Suppressor macrophage (primary cell): ENCODE measurements at places on chromosomes 11 and 22.

GRCh38 chr11:27291302-27291889, 71.6 kb downstream of the CCDC34 start:
- no peak for DNase-seq

GRCh38 chr11:62419943-62420342, 1.1 kb downstream of the SCGB1A1 start:
- DNase-seq: no peak

- no peak for DNase-seq
These were observed 35.4 kb upstream of the GRK2 start for GRCh38 chr11:67230886-67231285.

DNA sequence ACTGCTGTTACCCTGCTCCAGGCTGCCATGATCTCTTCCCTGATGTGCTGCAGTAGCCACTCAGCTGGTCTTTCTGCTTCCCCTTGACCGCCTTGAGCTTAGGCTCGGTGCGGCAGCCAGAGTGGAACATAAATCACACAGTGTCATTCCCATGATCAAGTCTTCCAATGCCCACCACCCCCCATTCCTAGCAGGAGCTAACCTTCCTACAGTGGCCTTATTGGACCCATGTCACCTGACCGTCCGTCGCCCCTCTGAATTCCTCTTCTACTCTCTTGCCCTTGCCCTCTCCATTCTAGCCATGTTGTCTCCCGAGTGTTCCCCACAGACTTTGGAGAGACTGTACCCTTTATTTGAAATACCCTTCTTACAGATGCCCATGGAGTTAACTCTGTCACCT, 43.4 kb downstream of the OTOG start:
- no peak for DNase-seq

GRCh38 chr22:40671369-40671768, 7.9 kb upstream of the MCHR1 start:
- DNase-seq: no peak

- DNase-seq: peak; percentile 9
These were observed 23.7 kb upstream of the SLC36A4 start for GRCh38 chr11:93221539-93221938.

- no peak for DNase-seq
These were observed 13.6 kb downstream of the PNPLA5 start for GRCh38 chr22:43878079-43878795.
